ENCODE measurements at places on chromosomes 3 and 15.

DNA sequence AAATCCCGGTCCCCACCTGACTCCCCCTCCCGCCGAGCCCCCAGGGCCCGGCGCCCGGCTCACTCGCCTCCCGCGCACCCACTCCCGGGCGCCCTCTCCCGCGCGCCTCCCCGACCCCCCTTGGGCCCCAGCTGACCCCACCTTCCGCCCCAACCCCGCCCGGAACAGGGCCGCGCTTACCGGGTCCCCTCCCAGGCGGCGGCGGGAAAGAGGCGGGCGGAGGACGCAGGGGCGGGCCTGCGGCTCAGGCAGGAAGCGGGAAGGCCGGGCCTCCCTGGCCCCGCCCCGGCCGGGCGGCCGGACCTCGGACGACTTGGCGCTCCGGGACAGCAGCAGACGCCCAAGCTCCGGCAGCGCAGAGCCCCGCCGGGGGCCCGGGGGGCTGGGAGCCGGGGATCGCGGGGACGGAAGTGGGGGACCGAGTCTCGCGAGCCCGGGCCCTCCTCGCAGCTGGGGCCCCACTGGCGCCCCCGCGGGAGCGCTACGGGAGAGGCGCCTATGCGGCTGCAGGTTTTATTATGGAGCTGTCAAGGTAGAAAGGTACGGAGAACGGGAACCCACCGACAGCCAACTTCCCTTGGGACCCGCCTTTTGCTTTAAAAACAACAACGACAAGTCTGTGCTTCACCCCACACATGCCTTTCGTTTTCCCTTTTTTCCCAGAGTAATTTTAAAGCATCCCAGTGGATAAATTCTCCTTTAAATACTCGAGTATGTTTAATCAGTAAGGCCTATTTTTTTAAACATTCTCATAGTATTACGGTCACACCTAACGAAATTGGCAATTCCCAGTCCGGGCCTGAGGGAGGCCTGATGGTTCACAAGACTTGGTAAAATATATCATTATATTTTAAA lies at the start of gene SLC41A3:
TSS of gene SLC41A3 (minus strand) at position 212 of the 855 bp plus-strand sequence. CDS start 15,905 bp downstream, outside the sequence.
- DNase-seq: peak; percentile 42

DNA sequence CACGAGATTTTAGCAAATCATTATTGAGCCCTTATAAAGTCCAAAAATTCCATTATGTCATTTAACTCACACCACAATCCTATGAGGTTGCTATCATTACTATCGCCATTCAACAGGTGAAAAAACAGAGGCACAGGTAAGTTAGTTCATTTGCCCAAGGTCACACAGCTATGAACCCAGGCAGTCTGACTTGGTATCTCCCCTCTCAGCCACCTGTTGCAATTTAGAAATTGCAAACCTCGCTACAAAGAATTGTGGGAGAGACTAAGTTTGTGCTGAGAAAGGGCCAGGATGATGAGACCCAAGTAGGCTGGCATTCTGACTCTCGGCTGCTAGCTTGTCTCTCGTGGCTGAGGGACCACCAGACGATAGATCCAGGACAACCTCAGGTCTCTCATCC lies 57.7 kb downstream of the LMCD1 start:
- no peak for DNase-seq

GRCh38 chr15:80367094-80367493 lies 37.1 kb upstream of the ARNT2 start:
- DNase-seq: no peak

- no peak for DNase-seq
Measured at GRCh38 chr3:30733696-30734095, 127.3 kb downstream of the TGFBR2 start.

DNA sequence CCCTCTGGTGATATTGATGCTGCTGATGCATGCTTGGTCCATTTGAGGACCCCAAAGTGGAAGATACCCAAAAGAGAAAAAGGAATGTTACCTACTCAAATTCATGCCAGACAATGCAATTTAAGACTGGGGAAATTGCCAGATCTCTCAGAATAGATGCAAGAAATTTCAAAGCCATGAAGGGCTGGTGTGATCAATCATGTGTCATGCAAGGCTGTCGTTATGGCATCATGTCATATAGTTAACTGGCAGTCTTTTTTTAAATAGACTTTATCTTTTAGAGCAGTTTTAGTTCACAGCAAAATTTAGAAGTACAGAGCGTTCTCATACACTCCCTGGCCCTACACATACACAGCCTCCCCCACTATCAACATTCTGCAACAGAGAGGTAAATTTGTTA lies 53.1 kb upstream of the ABHD2 start:
- no peak for DNase-seq

GRCh38 chr3:144775551-144775950 lies 803.9 kb downstream of the DIPK2A start:
- no peak for DNase-seq

- DNase-seq: no peak
Measured at GRCh38 chr3:23465569-23465968, 262.4 kb downstream of the UBE2E2 start.

- no peak for DNase-seq
Measured at GRCh38 chr3:134027631-134028030, 2.1 kb downstream of the SLCO2A1 start.

GRCh38 chr3:8635631-8636030 lies 9.0 kb downstream of the SSUH2 start:
- no peak for DNase-seq
